Stimulated activated CD8-positive, alpha-beta memory T cell treated with anti-CD3 and anti-CD28 coated beads, Interleukin-2, amount 100 ng/mL, for 1 hour (primary cell): ENCODE measurements at places on chromosomes 6 and 20.

GRCh38 chr6:29887819-29888776, 54.2 kb upstream of the HLA-A start:
- peak; percentile 68 for DNase-seq

- DNase-seq, result no peak
Measured at GRCh38 chr6:69894578-69895347, 28.4 kb downstream of the COL19A1 start.

GRCh38 chr6:5249451-5250122, 11.2 kb downstream of the LYRM4 start:
- DNase-seq, result no peak

DNA sequence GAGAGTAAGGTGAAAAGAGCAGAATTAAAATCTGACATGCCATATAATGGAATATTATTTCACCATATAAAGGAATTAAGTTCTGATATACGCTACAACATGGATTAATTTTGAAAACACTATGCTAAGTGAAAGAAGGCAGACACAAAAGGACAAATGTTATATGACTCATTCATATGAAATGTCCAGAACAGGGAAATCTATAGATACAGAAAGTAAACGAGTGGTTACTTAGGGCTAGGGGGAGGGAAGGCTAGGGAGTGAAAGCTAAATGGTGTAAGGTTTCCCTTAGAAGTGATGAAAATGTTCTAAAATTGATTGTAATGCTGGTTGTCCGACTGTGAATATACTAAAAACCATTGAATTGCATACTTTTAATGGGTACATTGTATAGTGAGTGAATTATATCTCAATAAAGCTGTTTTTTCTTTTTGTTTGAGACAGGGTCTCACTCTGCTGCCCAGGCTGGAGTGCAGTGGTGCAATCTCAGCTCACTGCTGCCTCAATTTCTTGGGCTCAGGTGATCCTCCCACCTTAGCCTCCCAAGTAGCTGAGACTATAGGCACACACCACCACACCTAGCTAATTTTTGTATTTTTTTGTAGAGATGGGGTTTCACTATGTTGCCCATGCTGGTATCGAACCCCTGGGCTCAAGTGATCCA, 8.2 kb downstream of the PRPH2 start:
- DNase-seq, result no peak

GRCh38 chr6:81929828-81930227, 177.3 kb upstream of the TENT5A start:
- DNase-seq, result no peak

- DNase-seq, result no peak
Measured at GRCh38 chr6:145245119-145245518, 490.2 kb downstream of the EPM2A start.

DNA sequence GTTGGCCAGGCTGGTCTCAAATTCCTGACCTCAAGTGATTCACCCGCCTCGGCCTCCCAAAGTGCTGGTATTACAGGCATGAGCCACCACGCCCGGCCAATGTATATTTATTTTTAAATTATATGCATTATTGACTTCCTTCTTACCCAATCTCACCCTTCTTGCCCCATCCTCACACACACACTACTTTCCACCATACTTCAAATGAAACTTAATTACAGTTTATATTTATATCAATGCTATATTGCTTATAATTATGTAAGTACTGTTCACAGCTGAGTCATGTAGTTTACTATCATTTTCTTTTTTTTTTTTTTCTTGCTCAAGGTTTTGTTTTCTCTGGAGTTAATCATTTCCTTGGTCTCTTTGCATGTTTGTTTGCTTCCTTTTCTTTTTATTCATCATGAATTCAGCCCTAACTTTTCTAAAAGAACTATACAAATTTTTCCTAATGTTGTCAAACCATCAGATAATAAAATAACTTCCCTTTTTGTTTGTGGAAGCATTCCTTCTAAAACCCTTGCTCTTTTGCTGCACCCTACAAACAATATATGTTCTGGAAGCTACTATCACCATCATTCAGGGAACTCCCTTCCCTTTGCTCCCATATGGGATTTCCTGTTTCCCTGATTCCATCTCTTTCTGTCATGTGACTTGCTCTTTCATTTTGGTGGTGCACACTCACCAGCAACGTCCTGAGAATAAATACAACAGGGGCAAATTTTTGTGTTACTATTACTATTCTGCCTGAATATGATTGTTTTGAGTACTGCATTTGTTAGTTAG, 201.7 kb upstream of the SASH1 start:
- DNase-seq, result no peak

DNA sequence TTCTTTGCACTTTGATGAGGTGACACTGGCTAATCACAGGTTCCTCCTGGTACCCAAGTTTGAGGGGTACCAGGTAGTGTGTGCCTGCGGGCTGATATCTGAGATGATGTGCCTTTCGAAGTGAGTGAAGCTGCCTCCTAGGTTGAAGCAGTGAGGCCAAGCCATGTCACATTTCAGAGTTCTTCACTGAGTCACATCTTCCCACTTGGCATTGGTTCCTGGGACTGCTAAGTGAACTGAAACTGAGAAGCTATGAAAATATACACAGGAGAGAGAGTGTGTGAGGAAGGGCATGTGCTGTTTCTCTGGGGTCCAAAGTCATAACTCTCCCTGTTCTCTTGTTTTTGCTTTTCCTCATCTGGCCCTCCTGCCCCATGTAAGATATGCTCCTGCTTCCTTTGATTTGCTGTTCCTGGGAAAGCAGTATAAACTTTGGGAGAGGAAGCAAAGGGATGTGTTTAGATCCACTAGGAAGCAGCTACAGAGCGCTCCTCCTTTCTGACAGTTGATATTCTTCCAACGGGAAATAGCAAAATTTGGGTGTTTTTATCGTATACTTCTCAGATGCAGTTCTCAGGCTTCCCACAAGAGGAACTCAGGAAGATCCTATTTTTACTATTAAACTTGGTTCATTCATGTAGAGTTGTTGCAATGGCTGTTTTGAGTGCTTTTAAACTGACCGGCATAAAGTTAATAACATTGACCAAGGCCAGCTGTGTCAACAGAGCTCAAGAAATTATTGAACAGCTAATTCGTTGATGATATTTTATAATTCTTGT, 153.7 kb downstream of the MOXD1 start:
- DNase-seq, result no peak

- no peak for DNase-seq
Measured at GRCh38 chr6:83966539-83966938, 67.0 kb upstream of the MRAP2 start.

- no peak for DNase-seq
Measured at GRCh38 chr6:43091436-43091991, 15.4 kb downstream of the PTK7 start.

DNA sequence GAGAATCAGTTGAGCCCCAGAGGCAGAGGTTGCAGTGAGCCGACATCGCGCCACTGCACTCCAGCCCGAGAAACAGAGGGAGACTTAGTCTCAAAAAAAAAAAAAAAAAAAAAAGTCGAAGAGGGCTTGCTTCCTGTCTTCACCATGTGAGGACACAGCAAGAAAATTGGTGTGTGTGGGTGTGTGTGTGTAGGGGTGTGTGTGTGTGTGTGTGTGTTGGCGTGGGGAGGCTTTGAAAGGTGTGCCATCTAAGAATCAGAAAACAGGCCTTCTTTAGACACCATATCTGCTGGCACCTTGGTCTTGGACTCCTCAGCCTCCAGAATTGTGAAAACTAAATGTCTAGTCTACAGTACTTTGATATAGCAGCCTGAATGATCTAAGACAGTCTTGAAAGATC, 6.9 kb upstream of the RBPJL start:
- DNase-seq, result no peak

GRCh38 chr20:23926944-23927872, 47.7 kb upstream of the CST5 start:
- no peak for DNase-seq

DNA sequence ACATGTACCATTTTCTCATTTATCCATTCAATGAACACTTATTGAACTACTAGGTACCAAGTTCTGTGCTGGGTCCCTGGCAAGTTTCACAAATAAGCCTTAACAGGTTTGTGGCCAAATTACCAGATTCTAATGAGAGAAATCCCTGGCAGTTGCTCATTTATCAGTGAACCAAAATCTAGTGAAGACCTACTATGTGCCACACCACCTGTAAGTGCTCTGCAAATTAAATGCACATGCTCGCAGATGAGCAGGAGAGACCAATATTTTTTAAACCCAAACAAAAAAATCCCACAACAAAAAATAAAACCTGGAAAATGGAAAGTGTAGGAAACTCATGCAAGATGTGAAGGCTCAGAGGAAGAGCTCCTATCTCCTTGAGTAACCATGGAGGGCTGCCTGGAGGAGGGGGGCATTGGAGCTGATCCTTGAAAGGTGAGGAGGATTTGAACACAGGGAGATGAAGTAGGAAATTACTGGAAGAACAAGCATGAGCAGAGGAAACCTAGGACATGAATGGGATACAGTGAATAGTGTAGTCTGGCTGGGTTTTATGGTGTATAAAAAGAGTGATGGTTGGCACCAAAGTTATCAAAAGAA, 48.9 kb downstream of the CDH22 start:
- DNase-seq, result no peak

DNA sequence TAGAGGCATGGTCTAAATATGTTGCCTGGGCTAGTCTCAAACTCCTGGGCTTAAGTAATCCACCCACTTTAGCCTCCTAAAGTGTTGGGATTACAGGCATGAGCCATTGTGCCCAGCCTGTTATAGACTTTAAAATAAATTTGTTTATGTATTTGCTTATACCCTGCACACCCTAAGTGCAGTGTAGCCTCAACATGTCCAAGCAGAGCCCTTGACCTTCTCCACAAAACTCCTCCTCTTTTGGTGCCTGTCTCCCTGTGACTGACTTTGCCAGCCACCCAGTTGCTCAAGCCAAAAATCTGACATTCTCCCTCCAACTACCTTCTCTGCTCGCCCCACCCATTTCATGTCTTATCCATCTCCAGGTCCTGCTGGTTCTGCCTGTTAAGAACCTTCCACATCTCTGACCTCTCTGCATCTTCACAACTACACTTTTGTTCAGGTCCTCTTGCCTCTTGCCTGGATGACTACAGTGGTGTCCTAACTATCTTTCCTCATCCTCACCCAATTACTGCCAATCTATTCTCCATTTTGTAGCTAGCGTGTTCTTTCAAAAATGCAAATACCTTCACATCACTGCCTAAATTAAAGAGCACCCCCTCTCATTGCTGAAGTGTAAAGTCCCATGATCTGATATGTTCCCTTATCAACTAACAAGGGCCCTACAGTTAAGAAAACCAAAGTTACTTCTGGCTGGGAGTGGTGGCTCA, 11.2 kb upstream of the KIFC1 start:
- no peak for DNase-seq

DNA sequence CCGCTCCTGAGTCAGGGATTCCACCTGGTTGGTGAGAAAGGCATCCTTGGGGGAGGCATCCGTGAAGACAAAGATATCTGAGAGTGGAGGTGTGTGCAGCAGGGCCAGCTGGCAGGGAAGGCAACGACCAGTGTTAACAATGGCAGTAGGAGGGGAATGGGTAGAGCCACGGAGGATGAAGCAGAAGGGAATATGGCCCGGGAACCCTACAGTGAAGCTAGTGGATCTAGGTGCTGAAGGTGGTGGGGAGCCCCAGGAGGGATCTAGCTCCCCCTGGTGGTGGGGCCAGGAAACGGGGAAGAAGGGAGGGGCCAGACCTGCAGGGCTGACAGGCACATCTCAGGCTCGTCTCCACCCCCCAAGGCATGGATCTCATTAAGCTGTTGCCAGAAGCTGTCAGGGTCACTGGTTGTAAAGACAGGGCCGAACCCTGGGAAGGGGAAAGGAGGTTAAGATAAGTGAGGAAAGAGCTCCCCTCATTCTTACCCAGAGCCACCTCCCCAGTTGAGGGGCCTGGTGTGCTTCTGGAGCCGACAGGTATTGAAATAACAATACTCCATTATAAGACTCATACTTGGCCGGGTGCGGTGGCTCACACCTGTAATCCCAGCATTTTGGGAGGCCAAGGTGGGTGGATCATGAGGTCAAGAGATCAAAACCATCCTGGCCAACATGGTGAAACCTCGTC, 7.3 kb downstream of the VWA7 start:
- peak; percentile 62 for DNase-seq

DNA sequence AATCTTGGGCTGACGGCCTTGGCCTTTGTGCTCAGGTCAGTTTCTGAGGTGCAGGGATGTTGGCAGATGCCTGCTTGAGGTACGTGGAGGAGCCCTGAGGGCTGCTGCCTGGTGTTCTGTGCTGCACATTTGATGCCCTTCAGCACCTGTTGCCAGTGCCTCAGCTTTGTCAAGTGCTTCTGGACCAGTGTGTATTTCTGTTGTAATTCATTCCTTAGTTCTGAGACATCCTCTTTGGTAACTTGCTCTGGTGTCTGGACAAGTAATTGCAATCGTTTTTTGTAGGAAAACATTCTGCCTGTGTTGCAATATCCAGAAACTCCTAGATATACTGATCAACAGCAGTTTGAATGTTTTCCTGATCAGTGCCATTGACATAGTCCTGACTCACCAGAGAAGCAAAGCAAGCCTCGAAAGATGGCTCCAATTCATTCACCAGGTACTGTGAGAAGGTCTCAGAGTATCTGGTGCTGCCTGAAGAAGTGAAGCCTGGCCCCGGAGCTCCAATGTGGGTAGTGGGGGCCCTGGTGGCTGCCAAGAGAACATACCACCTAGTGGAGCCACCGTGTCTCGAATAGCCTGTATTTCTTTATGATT, 26.7 kb downstream of the ZNF337 start:
- DNase-seq, result no peak

- no peak for DNase-seq
Measured at GRCh38 chr20:53330601-53331140, 263.0 kb downstream of the ZNF217 start.

- DNase-seq, result no peak
Measured at GRCh38 chr6:124123617-124124209, 320.0 kb downstream of the NKAIN2 start.

GRCh38 chr6:72691249-72691648, 69.4 kb downstream of the KCNQ5 start:
- no peak for DNase-seq

- no peak for DNase-seq
Measured at GRCh38 chr20:47664744-47665143, 120.5 kb downstream of the SULF2 start.

- no peak for DNase-seq
Measured at GRCh38 chr20:699811-700338, 24.3 kb upstream of the SCRT2 start.

DNA sequence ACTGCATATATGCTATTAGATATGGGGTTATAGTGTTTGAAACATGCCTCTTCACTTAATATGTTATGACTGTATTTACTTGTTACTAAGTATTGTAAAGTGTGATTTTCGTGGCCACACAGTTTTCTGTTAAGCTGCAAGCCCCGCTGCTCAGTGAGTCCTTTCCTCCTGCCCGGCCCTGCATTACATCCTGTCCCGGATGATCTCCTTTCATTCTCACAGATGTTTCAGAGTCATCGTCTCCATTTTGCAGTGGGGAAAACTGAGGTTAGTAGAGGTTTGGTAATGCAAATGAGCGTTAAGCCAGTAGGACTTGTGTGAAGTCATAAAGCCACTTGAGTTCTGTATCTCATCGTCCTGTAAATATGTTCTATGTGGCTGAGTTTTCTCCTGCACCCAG, 155.5 kb downstream of the CFAP61 start:
- no peak for DNase-seq

DNA sequence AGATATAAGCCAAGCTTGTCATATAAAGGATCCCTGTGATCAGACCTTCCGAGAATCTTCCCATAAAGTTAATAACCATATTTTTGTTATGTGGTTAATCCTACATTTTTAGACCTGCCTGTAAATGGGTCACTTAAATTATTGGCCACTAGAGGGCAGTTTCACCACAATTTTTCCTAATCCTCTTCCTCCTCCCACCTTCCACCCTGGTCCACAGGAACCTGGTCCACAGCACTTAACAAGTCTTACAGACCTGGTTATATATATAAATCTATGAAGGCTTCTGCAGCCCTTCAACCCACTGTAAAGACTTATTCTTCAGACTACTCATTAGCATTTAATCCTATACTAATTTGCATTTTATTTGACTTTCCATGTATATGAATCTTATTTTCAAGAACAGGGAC, 28.3 kb downstream of the MRS2 start:
- DNase-seq, result no peak
